ELF-1 (cell line): ENCODE measurements at places on chromosomes 3 and 15.

- peak; percentile 47 for DNase-seq
These were observed 27.9 kb upstream of the SCN10A start for GRCh38 chr3:38843898-38844297.

DNA sequence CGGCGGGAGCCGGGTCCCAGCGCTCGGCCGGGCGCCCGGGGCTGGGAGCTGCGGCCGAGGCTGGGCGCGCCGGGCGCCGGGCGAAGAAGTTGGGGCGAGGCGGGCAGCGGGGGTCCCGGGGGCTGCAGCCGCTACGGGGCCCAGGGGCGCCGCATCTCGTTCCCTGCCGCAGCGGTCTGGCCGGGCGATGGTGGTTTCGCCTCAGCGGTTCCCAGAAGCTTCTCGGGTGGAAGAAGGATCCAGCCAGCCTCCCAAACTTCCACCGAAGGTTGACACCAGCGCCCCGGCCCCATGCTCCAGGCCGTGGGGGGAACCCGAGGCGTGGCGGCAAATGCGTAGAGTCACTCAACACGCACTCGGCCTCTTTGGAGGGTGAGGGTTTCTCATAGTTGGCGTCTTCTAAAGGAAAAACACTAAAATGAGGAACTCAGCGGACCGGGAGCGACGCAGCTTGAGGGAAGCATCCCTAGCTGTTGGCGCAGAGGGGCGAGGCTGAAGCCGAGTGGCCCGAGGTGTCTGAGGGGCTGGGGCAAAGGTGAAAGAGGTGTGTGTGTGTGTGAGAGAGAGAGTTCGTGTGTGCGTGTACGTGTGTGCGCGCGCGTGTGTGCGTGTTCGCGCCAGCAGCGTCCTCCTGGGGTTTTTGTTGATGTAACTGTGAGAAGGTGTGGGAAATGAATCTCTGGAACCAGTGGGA, 940 bp downstream of the BOC start:
- DNase-seq = peak; percentile 33

DNA sequence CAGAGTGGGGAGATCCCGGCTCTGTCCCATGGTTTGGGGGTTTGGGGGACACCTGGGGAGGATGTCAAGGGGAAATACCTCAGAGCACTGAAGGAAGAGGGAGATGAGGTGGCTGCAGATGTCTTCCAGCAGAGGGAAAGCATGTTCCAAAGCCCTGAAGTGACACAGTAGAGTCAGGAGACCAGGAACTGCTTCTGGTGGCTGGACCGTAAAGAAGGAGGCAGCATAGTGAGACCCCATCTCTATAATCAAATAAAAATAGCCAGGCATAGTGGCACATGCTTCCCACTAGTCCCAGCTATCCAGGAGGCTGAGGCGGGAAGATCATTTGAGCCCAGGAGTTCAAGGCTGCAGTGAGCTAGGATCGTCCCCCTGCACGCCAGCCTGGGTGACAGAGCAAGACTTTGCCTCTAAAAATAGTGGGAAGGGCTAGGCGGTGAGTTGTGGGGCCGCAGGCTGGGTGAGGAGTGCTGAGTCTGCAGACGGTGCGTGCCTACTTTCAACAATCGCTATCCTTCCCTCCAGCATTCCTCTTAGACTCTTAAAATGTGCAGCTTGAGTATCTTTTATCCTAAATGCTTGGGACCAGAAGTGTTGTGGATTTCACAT, 26.2 kb downstream of the HES1 start:
- peak; percentile 62 for DNase-seq

GRCh38 chr15:74787251-74788041, 5.6 kb downstream of the CSK start:
- peak; percentile 88 for DNase-seq

GRCh38 chr15:49383266-49383665, 39.8 kb upstream of the FGF7 start:
- no peak for DNase-seq

- no peak for DNase-seq
These were observed 111.1 kb downstream of the TPRA1 start for GRCh38 chr3:127479449-127479848.

DNA sequence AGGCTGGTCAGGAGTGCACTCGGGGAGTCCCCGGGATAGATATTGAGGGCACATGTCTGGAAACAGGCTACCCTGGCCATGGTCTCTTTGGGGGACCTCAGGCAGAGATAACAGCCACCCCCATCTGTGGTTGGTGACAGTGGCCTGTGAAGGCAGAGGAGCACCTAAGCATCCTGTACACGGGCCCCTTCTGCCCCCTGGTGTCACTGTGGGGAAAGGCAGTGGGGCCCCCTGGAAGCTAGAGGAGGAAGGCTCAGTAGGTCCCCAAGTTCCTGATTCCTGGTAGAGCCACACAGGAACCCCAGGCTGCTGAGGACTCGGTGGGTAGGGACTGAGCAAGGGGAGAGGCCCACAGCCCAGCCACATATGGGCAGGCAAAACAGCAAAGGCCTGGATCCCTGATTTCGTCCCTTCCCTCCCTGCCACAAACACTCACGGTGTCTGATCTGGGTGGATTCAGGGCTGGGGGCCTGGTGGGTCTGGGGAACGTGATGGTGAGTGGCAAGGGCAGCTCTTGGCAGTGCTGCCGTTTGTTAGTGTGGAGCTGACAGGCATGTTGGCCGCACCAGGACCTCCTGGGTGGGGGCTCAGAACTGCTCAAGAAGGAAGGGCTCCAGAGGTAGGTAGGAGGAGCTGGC, 14.1 kb upstream of the CXCR6 start:
- DNase-seq = peak; percentile 38

DNA sequence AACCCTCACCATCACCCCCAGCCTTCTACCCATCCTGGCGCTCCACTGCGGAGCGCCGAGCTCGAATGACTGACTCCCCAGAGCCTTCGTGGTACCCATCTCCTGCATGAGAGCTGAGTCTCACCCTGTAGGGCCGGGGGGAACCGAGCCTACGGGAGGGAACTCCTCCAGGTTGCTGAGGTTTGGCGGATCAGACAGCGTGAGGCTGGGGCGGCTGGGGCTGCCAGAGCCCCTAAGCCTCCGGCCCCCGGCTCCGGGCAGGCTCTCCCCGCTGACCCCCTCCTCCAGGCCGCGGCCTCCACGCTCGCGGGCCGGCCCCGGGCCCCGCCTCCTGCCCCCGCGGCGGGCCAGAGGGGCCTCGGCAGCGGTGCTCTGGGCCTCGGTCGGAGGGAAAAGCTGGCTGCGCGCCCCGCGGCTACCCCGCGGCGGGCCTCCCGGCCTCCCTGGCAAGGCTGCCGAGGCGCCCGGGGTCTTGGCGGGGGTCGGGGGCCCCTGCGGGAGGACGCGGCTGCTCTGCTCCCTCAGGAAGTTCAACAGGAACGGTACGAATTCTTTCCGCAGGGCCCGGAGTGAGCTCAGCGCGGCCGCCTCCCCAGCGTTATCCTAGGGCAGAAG, 643 bp downstream of the CDAN1 start:
- no peak for DNase-seq

GRCh38 chr3:49131040-49131439, 1.8 kb downstream of the LAMB2 start:
- no peak for DNase-seq

DNA sequence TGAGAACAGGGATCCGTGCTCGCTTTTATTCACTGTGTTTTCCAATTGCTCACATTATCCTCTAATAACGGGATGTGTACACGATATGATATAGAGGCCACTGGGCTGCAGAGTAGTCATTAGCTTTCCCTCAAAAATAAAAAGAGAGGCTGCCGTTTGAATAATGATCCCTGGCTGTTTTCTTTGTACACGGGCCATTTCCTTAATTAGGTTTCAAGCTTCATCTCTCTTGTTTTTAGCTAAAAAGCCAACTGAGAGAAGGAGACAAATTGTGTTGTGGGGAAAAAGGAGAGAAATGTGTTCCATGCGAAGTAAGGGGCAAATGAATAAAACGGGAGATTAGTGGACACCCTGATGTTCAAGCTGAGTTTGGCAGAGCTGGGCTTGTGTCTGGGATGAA, 174.2 kb downstream of the CACNA2D3 start:
- no peak for DNase-seq
